ENCODE measurements at places on chromosomes 13 and 19. TPM values are rescaled to one million over a fixed set of nuclear protein-coding genes. Genes with fewer than 3 reads are reported as not detected.

KLK3 gene
- 1.9 TPM for total RNA-seq

RXFP2 gene
- not detected for total RNA-seq

AMER2 gene
- 0.13 TPM for total RNA-seq

ETV2 gene
- 2.3 TPM for total RNA-seq

CRLF1 gene
- 21.2 TPM for total RNA-seq

TIMM50 gene
- total RNA-seq, result 57.9 TPM

DNA sequence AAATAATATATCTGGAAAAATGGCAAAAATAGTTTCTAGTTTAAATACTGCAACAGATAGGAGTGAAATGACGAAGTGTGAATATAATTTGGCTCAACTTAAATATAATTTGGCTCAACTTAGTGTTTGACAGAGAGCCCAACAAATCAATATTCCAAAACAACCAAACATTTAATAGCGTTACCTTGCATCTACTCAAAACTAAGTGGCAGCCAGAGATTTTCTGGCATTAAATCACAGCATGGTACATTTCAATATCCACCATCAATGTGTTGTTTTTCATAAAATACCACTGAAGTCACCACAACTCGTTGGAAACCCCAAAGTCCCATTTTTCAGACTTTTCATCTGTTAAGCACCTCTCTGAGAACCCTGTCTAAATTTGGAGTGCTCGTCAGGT, 69.6 kb downstream of the DCLK1 start:
- no peak for DNase-seq

- DNase-seq, result no peak
Observed at GRCh38 chr13:98919566-98919965, 58.3 kb downstream of the DOCK9 start.

DNA sequence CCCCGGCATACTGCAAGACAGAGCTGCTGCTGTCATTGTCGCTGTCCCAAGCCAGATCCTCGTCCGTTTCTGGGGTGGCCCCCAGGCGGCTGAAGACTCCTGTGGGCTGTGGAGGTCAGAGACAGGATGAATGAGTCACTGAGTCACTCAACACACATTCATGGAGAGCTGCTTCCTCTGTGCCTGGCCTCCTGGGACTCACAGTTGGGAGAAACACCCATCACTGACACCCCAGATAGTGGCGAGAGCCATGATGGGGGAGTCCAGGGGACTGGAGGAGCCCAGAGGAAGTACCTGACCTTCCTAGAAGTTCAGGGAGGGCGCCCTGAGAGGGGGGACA, 26.0 kb downstream of the C19orf47 start:
- no peak for DNase-seq

DNA sequence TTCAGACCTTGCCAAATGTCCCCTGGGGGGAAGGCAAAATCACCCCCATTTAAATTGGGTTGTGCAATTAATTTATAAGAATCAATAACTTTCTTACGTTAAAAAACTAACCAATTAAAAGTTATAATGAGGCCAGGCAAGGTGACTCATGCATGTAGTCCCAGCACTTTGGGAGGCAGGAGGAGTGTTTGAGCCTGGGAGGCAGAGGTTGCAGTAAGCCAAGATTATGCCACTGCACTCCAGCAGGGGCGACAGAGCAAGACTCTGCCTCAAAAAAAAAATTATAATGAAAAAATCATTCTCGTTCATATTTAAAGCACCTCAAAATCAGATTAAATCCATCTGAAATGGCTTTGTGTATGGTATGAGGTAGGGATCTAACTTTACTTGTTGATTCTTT, 18.4 kb upstream of the SIGLEC14 start:
- DNase-seq, result no peak

- no peak for DNase-seq
Observed at GRCh38 chr13:24040835-24041234, 119.7 kb upstream of the SPATA13 start.

GRCh38 chr19:18807861-18808331, 16.8 kb upstream of the COMP start:
- peak; percentile 74 for DNase-seq

GRCh38 chr19:30017172-30017571, 75.1 kb downstream of the URI1 start:
- DNase-seq, result no peak

DNA sequence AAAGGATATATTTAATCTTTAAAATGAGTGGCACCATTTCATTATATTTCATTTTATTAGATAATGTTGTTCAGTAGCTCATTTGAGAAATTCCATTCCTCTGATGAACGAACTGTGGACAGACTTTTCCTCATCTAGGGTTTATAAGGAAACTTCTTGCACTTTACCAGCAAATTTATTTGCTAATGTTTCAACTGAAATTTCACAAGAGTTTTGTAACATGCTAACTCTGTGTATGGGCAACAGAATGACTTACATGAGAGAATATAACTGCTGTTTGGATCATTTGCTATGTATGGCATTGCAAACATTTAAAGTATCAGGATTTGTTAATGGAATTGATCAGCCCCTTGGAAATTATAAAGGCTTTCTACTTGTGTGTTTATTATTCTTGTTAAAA, 3.7 kb upstream of the IRS2 start:
- no peak for DNase-seq

GRCh38 chr13:112457081-112457480, 80.9 kb downstream of the SPACA7 start:
- no peak for DNase-seq

- no peak for DNase-seq
Observed at GRCh38 chr19:2805991-2806649, 13.5 kb upstream of the ZNF554 start.

DNA sequence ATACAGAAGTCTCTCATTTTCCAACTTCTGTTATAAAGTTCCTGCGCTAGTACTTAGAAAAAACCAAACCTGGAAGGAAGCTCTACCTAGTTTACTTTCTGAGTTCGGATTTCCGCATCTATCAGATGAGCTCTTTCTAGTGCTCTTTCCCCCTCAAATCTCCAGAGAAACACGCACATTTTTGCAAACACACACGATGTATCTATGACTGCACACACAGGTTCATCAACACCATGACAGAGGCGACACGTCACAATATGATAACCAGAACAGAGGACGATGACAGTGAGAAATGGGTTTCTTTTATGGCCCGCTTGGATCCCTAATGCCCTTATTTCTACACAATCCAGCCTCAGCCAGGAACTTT, 629 bp upstream of the LRRC63 start:
- DNase-seq, result no peak

DNA sequence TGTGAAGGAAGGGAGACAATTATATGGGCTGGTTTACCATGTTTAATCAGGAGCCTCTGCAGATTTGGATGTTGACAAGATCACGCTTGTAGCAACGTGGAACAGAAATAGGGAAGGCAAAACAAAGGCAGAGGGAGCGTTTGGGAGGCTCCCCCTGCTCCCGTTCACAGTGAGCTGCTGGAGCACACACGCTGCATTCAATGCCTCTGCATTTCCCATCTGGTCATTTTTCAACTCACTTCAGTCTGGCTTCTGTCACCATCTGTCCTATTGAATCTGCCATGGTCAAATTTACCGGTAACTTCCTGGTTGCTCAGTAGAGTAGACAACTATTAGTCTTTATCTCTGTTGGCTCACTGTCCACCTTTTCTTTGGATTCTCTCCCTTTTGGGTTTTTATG, 91.0 kb downstream of the NHLRC3 start:
- no peak for DNase-seq

DNA sequence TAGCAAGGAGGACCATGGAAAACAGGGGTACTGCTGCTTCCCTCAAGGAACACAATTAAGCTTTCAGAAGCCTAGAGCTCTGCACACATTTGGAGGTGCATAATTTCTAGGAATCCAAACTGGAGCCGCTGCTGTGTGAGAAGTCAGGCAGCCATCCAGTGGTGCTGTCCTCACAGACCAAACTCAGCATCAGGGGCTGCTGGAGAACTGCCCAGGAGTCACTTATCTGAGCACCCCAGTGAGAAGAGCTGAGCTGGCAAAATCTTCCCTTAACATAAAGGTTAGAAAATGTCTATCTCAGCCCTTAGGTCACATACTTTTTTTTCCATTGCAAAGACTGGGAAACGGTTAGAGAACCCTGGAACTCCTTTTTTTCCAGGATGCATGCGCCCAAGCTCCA, 72.8 kb downstream of the ATP7B start:
- DNase-seq, result no peak

- DNase-seq, result no peak
Observed at GRCh38 chr13:88745011-88745410, 1073.8 kb downstream of the SLITRK5 start.

DNA sequence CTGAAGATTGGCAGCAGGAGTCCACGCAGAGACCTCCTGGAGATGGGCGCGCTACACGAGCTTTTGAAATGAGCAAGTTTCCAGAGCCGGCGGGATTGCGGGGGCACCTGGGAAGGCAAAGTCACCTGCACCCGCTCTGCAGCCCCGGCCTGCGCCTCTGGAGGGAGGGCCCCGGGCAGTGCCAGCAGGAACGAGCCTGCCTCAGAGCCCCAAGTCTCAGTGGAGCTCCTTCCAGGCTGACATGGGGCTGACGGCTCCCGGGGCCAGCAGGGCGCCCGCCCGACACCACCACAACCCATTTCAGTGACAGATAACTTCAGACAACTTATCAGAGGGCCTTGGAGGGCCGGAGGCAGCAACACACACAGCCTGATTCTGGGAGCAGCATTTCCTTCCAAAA, 45.0 kb downstream of the RASA3 start:
- DNase-seq, result peak; percentile 67

- no peak for DNase-seq
Observed at GRCh38 chr13:114124921-114125320, 7.5 kb downstream of the RASA3 start.

- no peak for DNase-seq
Observed at GRCh38 chr13:95181586-95181985, 119.7 kb downstream of the ABCC4 start.

- no peak for DNase-seq
Observed at GRCh38 chr19:48393559-48394330, at the start of gene GRIN2D. TSS of gene GRIN2D (plus strand) at chr19:48393668. CDS start at chr19:48398393, 4,725 bp downstream.
